ENCODE measurements at places on chromosomes 1 and 21.
A peak's percentile ranks its signal among the peaks of the same experiment; 100 is the strongest.

DNA sequence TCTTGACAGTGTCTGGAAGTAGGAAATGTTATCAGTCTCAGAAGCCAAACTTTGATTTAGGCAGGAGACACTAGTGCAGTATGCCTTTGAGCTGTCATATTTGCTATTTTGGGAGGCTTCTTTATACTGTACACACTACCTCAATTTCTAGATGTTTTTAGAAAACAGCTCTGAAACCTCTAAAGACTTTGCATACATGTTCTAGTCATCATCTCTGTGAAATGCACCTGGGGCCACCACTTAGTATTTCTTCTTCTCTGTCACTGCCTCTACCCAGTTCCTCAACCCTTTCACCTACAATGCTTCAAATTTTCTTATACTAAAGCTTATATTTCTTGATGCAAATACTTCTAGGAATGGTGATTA, 29.1 kb upstream of the PLA2G4A start:
- DNase-seq: no peak

GRCh38 chr1:150762552-150762951, 3.0 kb downstream of the CTSS start:
- no peak for DNase-seq

GRCh38 chr1:203360547-203361185, 9.7 kb upstream of the FMOD start:
- no peak for DNase-seq

- no peak for DNase-seq
These were observed 17.5 kb upstream of the SPSB1 start for GRCh38 chr1:9275161-9275560.

GRCh38 chr1:173122958-173123852, 72.5 kb upstream of the TNFSF18 start:
- peak; percentile 93 for DNase-seq

DNA sequence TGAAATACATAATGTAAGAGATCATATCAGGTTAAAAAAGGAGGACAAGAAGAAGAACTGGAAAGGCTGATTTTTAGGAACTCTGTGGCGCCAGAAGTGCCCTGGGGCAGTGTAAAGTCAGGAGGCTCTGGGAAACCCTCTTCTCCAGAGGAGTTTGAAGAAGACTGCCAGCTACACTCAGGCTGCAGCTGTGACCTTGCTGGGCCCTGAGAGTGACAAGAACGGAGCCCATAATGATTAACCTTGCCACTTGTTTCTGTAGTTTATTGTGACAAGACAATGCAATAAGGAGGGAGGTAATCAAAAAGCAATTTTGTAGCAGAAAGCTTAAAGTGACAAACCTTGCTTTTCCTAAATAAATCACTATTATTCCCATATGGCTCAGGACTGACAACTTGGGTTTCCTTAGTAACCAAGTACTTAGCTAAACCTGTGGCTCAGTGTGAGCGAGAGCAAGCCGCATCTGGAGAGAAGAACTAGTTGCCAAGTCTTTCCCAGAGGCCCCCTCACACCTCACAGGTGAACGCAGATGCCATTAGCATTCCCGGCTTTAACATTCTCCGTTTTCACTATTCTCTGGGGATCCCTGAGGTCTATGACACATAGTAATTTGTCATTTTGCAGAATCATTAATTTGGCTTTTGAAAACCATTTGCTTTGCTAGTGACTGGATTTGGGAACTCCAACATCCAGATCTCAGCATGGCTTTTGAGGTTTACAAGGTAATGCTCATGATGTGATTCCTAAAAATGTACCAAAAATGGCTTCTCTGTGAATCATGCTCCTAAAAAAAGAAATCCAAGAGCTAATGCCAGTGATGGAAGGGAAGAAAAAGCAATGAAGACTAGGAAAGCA, 115.9 kb downstream of the OMA1 start:
- peak; percentile 33 for DNase-seq

DNA sequence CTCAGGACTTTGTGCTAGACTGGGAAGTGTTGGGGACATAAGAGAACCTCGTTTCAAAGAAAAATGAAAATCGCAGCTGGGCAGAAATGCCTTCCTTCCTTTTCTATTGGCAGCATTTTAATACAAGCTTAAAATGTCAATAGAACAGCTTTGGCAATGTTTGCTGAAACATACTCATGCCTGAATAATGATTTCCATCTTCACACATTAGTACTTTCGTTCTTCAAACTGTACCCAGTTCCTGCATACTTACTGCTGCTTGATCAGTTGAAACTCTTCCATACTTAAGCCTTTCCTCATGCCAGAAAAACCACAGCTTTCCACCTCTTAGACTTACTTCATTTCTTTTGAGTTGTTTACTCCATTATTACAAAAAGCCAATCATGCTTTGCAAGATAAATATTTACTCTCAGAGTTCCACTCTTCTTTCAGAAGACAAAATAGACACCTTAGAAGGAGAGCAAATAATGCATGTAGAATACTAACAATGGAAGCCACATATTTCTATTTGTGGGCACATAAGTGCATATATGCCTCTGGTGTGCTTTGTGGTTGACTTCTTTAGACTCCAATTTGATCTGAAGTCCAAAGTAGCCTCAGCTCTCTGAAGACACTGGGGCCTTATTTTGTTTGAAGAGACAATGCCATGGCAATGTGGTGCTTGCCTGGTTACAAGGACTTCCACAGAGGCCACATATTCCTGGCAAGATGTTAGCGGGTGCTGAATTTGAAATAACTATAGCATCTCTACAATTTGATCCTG, 22.7 kb upstream of the CD55 start:
- no peak for DNase-seq

- DNase-seq: peak; percentile 45
These were observed 5.0 kb upstream of the SH3BGRL3 start for GRCh38 chr1:26274801-26275425.

All from HFFc6 (cell line).